ENCODE measurements at places on chromosomes 3 and 15.
A peak's percentile ranks its signal among the peaks of the same experiment; 100 is the strongest.

- DNase-seq = peak; percentile 12
These were observed 267.9 kb upstream of the THBS1 start for GRCh38 chr15:39312984-39313383.

- no peak for DNase-seq
These were observed 107.8 kb upstream of the BCL6 start for GRCh38 chr3:187852842-187853730.

DNA sequence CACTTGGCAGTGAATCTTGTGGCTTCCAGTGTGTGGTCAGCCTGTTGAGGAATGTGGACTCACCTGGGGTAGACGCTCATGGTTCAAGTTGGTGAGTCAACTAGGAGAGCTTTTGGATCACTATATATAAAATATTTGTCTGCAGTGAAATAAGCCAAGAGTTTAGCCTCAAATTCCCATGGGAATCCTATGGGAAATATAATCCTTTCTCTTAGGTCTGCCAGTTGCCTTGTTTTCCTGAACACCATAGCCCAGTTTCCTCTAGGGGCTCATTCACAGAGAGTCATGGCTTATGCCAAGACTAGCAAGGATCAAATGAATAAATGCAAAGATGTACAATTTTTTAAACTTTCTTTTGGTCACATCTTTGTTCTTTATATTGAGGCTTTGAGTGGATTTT lies 100.1 kb upstream of the NPHP3 start:
- DNase-seq = no peak

DNA sequence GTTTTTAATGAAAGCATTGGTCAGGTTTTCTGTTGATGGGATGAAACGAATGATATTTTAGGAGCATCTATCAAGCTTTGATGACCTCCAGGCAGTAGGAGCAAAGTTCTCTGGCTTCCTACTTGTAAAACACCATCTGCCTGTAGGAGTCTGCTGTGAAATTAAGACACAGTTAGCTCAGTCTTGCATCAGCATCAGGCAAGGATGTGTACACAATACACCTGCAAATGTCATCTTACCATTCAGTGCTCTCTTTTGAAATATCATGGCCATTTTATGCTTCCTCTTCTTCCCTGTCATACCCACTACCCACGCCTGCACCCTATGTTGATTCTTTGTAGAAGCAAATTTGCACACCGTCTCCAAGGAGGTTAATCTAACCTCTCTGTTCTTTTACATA lies 38.2 kb downstream of the B3GALNT1 start:
- no peak for DNase-seq

DNA sequence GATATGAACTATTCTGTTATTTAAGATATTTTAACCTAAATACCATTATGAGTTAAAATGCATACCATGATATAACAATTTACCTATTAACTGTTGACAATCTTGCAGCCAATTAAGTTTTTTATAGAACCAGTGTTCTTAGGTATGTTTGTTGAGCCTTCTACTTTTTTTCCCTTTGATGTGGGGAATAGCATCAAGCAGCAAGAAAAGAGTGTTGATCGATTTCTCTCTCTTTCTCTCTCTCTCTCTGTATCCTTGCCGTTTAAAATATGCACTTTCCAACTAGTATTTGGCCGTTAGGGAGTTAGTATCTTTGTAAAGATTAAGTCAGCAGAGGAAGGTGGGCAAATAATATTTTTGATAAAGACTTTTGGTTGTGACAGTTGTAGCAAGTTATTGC lies 5.9 kb downstream of the CHD2 start:
- DNase-seq = no peak
